ENCODE measurements at places on chromosomes 1 and 21.

- no peak for DNase-seq
Observed at GRCh38 chr1:228107636-228108035, 1.5 kb downstream of the MRPL55 start.

- no peak for DNase-seq
Observed at GRCh38 chr1:5504364-5504740, 487.9 kb downstream of the NPHP4 start.

GRCh38 chr1:168907053-168907452, 178.0 kb upstream of the DPT start:
- DNase-seq: no peak

GRCh38 chr1:110174961-110175360, 24.7 kb downstream of the SLC6A17 start:
- no peak for DNase-seq

DNA sequence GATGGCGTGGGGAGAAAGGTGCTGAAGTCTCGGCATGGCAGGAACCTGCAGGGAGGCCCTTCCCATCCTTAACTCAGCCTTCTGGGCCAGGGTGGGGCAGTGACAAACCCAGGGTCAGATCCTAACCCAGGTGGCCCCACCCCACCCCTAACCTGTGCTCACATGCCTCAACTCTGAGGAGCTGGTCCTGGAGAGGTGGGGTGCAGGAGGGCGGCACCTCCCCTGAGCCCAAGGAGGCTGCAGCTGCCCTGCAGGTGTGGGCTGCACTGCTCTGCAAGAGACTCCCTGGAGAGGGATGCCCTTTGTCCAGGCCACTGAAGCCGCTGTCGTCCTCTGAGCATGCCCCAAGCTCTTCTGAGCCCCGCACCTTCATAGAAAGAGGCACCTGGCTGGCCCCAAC, 15.2 kb upstream of the ADAMTSL4 start:
- DNase-seq: no peak

DNA sequence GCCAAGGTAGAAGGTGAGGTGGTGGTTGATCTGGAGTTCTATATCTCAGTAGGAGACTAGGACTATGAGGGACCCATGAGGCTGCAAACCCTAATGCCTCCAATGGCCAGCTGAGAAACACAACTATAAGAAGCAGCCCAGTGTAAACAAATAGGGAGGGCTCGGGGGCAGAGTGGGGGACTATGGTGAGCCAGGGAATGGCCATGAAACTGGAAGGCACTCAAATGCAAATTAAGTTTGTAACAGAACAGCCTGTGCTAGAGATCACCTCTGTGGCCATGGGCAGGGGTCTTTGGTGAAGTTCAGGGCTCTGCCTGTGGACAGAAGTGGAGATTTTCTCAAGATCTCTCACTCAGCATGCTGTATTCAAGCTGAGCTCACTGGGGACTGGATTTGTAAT, 187.1 kb downstream of the GRIK3 start:
- DNase-seq: no peak

GRCh38 chr21:38751379-38752050, 54.2 kb upstream of the ETS2 start:
- DNase-seq: no peak

GRCh38 chr1:6207075-6207885, 1.4 kb downstream of the RNF207 start:
- no peak for DNase-seq

DNA sequence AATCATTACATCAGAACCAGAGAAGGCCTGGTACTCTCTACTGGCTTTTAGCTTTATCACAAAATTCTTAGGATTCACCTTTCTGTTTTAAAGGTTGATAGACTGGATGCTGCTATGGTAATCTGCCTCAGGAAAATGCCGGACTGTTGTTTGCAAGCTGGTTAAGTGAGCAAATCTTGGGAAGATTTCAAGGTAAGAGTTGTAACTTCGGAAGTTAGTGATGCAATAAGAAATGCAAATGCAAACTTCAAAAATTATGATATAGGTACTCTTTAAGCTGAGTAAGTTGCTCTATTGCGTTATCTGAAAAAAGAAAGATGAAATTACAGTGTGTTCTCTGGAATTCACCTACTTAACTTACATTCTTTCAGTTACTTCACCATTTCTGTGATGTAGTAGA, 4.4 kb upstream of the SLC16A1 start:
- no peak for DNase-seq

- no peak for DNase-seq
Observed at GRCh38 chr1:163361123-163361934, 39.6 kb downstream of the NUF2 start.

GRCh38 chr1:59997479-59998115, 71.0 kb upstream of the CYP2J2 start:
- no peak for DNase-seq

DNA sequence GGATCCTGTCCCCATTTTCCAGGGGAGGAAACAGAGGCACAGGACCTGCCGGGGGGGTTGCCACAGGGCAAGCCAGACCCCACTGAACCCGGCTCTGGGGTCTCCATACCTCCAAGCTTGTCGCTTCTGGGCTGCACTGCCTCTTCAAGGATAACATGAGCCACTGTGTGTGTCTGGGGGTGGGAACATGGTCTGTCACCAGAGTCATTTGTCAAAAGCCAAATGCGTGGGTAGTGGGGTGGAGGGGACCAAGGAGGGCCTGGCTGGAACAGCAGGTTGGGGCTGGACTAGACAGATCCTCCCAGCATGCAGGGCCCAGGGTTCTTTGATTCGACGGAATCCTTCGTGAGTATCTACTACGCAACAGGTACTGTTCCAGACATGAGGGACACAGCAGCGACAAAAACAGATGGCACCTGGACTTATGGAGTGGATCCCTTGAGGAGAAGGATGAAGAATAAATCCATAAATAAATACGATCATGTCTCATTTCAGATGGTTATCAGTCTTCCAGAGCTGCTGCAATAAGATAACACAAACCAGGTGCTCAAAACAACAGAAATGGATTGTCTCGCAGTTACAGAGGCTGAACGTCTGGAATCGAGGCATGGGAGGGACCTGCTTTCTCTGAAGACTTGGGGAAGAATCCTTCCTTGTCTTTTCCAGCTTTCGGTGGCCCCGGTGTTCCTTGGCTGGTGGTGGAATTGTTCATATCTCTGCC, 28.7 kb downstream of the C1QB start:
- DNase-seq: no peak

GRCh38 chr1:51415963-51416362, 85.6 kb upstream of the TTC39A start:
- no peak for DNase-seq
